ENCODE measurements at places on chromosomes 12 and 14. TPM values are rescaled to one million over a fixed set of nuclear protein-coding genes. Genes with fewer than 3 reads are reported as not detected.

Gene RPGRIP1
- 0.14 TPM for total RNA-seq

Gene KSR2
- total RNA-seq = not detected

Gene NRXN3
- total RNA-seq = 2.9 TPM

Gene ALX1
- not detected for total RNA-seq

Gene PRB2
- total RNA-seq = not detected

Gene LARP4
- total RNA-seq = 72.5 TPM

Gene RNF212B
- total RNA-seq = not detected
